ENCODE measurements at places on chromosomes 7 and 10.

DNA sequence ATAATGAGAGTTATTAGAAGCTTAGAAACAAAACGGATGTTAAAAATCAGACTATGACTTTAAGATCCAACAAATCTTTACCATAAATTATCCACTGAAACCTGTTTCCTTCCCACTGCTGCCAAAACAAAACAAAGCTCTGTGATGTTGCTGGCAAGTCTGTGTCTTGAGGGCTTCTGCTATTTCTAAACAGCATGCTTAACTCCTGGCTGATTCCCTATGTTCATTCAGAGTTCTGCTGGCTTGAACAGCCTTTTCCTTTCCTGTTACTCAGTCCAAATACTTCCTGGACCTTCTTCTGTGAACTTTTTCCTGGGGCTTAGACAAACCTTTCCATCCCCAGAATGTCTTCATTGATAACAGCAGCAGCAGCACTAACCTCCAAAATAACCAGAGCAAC lies 448.1 kb downstream of the SORCS1 start:
- DNase-seq: no peak

- no peak for DNase-seq
Measured at GRCh38 chr7:78779788-78780187, 673.7 kb downstream of the MAGI2 start.

DNA sequence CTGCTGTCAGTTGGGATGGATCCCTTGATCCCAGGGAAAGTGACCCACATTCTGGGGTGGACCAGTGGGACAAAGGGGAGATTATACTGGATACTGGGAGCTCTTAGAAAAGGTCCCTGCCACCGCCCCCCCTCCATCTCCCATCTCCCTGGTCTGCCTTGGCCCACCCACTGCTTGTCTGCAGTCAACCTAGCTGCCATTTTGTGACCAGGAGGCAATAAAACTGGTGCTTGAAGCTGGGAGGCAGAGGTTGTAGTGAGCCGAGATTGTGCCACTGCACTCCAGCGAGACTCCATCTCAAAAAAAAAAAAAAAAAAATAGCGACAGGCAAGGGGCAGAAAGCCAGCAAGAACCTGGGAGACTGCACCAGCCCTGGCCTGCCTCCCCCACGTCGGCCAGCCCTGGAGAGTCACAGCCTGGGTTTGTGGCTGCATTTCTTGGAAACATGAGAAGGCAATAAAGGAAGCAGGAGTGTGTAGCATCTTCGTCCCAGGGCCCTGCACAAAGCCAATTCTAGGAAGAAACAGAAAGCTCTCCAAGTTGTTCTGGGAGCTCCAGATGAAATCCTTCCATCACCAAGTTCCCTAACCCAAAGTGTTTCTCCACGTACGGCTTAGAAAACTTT lies 4.7 kb upstream of the ARPC1B start:
- no peak for DNase-seq

DNA sequence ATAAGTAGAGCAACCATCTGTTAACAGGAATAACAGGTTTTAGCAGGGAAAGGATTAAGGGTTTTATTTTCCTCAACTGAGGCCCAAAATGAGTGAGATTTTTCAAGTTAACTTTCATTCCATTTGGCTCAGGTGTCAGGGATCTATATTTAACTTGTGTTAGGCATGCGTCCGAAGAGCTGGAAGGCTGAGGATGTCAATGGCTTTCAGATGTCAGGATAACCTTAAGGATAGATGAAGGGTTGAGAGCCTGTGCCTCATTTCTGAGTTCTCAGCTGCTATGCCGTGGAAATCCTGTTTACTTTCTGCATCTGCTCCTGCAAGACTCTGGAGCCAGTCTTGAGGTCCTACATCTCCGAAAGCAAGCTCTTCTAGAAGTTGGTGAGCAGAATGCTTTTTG lies 36.4 kb upstream of the CD36 start:
- DNase-seq: no peak

DNA sequence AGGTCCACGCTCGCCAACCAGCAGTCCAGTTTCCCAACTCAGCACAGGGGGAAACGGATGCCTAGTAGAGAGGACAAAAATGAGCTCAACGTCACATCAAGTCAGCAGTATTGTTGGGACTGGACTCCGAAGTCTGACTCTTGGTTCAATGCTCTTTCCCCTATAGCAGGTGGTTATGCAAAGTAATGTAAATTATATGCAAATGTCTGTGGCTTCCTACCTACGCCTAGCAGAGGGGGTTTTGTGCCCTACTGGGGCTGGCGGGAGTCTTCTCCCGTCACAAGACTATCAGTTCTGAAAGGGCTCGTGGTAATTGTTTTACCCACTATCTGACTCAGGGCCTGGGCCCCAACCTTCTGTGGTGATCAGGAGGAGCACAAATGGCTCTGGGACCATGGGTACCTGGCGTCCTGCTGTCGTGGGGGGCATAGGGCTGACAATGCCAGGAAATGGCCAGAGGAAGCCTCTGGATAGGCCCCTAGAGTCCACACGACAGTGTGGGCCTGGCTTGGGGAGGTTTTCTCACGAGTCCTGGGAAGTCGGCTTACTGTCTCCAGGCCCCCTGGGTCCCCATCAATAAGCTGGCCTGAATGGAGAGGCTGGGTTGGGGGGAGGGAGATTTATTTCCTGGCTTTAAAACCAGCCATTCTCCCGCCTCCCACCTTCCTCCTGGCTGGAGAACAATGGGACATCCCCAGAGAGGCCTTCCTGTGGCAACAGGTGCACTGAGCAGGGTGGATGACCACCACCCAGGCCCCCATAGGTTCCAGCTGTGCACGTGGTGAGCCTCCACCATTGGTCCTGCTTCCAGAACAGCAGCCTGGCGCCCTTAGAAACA lies 41.8 kb downstream of the UNC5B start:
- DNase-seq: no peak

DNA sequence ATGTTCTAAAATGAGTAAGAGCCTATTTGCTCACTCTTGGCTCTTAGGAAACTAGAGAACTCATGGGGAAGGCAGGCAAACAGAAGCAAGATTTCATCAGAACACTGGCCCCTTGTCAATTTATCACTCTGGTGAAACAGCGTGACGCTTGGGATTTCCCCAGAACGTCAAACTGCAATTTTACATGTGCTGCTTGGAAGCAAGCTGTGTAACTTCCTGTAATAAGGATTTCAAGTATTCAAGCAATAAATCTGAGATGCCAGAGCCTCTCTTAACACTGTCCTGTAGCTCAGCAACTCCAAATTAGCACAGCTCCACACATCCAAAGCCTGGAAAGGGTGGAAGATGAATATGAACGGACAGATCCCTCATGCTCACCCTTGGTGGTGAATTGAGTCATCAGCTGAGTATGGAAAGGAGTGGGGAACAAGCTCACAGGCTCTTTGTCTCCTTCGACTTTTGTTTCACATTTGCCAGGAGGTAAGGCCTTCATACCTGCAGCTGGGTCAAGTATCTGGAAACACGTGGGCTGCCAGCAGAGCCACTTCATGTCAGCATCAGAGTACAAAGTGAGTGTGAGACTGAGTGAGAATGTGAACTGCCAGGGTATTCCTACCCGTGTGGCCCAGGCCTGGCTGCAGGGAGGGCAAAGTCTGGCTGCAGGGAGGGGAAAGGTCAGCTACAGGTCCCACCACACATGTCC lies 140.4 kb upstream of the NAMPT start:
- DNase-seq: peak; percentile 58

DNA sequence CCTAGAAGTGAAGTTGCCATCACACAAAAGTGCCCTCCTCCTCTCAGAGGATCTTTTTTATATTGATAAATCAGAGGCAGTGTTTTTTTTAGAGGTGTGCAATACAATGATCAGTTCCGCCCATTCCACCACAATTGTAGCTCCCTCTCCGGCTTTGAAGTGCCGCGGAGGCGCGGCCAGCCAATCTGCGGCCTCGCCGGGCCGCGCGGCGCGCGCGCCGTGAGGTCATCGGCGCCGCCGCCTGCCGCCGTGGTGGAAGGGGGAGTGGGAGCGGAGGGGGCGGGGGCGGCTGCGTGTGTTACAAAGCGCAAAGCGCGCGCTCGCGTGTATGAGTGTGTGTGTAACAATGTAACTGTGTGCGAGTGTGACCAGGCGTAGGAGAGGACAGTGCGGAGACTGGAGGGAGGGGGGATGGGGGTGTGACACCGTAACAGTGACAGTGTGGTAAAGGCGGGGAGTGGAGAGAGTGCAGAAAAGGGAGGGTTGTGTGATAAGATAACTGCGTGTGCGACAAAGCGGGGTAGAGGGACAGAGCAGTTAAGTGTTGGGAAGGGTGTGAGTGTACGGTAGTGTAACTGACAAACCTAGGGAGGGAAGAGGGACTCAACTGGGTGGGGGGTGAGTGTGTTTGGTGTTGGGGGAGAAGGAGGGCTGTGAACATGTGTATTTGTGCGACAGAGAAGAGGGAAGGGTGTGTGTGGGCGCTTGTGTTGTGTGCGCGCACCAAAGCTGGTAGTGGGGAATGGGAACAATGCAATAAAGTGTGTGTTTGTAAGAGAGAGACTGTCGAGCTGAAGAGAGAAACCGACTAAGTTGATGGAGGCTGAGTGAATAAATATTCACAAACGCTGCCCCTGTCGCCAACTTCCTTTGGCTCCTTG lies at the start of gene SP8:
Gene SP8, minus strand, starts transcription at position 108 of the 881 bp plus-strand sequence. Its CDS starts 88 bp downstream, at position 20.
- DNase-seq: no peak

GRCh38 chr10:67662415-67662814 lies 33.6 kb downstream of the CTNNA3 start:
- no peak for DNase-seq

DNA sequence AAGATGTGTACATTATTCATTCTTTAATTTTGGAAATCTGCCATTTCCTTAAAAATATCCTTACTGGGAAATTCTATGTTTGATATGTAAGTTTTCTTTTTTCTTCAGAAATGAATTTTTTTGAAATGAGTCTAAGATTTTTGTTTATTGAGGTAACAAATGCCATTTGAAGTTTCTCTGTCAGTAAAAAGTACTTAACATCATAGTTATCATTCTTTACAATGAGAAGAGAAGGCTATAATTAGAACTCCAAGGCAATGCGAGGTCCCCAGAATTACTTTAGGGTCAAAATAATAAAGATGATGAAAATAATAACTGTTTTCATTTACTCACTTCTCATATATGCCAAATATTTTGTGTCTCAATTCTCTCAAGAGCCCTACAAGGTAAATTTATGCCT lies 37.0 kb upstream of the RHOBTB1 start:
- no peak for DNase-seq

- no peak for DNase-seq
Measured at GRCh38 chr7:65907501-65908198, 34.8 kb downstream of the VKORC1L1 start.

DNA sequence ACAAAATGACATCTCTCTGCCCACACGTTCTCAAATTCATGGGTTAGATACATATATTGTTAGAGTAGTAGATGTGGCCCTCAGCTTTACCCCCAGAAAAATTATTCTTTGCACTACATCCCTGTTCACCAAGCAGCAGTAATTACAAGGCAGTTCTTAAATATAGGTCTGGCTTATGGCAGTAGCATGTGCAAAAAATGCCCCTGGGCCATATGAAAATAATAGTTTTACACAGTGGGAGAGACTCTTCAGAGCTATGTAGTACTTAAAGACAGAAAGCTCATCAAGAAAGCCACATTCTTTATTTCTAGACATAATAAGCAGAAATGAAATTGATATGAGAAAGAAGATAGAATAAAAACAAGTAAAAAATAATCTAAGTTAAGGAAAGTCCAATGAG lies 196.3 kb upstream of the FOXP2 start:
- DNase-seq: no peak

DNA sequence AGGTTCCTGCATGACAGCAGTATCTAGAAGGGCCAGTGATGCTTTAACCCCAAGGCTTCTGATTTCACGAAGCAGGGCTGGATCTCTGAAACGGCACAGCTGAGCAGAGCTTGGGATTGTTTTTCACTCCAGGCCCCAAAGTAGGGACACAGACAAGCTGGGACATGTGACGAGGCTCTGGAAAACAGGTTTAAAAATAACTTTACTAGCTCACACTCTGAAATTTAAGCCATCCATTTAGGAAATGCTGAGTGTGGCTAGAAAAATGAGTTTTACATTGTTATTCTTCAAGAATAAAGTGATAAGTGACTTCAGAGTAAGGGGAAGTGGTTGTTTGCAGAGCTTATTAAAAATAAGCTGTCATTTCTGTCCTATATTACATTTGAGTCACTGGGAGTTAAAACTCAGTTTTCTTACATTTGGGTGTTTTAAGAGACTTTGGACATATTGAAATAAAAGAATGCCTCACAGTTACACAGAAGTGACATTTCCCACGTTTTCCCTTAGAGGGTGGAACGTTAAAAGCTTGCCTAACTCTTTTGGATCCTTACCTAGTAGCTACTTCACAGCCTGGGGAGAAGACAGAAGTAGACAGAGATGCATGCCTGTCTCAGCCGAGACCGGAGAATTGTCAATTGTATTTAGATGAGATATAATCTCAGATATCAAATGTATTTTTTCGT lies 107.8 kb downstream of the GALNT17 start:
- no peak for DNase-seq

- no peak for DNase-seq
Measured at GRCh38 chr10:75530299-75530698, 98.9 kb downstream of the LRMDA start.

GRCh38 chr10:72808001-72808400 lies 85.5 kb upstream of the OIT3 start:
- no peak for DNase-seq

- DNase-seq: no peak
Measured at GRCh38 chr10:86090807-86091206, 275.8 kb downstream of the GRID1 start.

DNA sequence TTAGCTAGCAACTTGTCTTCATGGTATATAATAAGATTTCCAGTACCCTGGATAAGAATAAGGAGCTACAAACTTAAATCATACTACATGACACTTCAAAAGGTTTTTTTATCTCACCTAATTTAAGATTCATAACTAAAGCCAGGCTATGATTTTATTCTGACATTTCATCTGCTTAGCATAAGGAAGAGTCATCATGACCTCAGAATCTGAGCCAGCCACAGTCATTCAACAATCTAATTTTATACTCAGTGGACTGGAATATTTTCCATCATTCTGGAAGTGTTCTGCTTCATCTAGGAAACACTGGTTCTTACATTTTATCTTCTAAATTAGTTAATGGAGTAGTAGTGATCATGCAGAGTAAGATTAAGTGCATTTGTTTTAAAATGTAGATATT lies 102.1 kb upstream of the KCND2 start:
- DNase-seq: no peak

DNA sequence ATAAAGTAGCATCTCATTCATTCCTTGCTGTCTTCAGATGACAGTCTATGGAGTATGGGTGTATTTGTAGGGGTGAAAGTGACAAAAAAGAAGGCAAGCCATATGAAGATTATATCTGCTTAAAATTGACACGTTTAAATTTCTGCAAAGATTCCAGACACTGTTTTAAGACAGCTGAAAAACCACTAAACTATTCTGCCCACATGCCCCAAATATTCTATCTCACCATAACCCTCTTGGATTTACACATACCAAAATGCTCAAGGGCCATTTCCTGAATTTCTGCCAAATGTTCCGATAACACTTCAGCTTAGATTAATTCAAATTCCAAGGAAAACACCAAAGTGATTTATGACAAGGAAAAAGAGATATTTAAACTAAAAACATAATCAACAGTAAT lies 99.9 kb upstream of the IL6 start:
- DNase-seq: no peak

GRCh38 chr10:65033957-65034356 lies 1512.8 kb downstream of the REEP3 start:
- DNase-seq: no peak
